RKO (cell line): ENCODE measurements at places on chromosomes 4 and X.

DNA sequence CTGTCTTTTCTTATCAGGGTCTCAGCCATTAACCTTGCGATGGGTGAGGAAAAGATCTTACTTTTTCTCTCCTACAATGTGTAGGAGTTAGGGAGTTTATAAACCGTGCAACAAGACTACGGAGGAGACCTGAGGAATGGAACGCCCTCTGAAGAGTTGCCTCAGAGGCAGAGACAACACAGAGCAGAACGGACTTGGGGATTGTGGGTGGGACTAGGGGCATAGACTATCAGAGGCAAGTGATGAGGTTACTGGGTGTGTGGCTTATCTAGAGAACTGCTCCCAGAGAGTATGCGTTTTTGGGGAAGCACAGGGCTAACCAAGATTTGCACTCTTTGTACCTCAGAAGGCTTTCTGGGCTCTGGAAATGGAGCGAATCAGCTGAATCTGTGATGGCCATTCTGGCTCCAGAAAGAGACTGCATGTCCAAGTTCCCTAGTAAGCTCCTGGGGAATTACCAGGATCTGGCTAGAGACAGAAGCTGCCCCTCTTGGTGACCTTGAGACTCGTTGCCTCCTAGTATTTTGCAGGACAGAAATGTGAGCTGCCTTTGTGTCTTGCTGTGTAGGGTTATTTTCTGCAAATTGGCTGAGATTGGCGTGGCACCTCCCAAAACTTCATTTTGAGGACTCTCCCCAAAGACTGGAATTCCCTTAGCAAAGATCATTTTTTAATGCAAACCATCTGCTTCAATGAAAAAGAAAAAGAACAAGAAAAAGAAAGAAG is 118.9 kb downstream of the ARSF start:
- DNase-seq: no peak

DNA sequence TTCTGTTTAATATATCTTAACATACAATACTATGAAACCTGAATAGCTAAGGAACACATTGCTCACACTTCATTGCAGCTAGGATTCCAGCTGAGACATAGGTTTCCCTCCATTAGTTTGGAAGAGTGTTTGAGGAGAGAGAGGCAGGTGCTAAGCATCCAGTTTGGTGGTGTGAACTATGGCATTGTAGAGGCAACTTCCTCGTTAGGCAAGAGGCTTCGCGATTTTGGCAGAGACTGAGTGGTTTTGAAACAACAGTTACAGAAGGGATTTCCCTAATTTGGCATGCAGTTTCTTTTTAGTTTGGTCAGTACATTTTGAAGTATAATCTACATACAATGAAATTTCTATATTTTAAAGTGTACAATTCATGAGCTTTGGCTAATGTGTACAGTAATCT is 117.1 kb upstream of the BMP3 start:
- DNase-seq: no peak

DNA sequence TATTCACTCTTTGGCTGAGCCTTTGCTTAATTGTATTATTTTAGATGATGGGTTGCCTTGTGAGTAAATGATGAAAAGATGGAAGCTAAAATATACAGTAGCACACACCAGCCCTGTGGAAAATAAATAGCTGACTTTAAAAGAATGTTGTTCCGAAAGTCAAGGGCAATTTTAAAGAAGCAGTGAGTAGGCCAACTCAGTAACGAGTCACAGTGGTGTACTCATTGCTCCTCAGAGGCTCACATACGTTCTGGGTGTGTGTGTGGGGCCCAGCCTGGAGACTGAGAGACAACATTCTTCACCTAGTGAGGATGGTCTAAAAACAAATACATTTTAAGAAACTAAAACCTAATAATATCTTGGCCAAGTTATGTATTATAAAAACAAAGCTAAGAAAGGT is 640.3 kb downstream of the TRIML1 start:
- DNase-seq: peak; percentile 1

DNA sequence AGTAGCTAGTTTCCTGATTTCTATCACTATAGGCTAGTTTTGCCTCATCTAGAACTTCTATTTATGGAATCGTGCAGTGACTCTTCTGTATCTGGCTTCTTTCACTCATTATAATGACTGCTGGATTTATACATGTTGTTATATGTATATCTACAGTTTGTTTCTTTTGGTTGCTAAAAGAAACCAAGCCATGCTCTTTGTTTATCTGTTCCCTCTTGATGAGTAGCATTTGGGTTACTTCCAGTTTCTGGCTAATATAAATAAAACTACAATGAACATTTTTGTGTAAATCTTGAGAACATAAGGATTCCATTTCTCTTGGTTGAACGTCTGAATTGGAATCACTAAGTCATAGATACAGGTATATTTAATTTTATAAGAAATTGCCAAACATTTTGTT is 73.9 kb downstream of the ARHGAP24 start:
- no peak for DNase-seq

- DNase-seq: no peak
Measured at GRCh38 chr4:24802648-24803047, 7.3 kb downstream of the SOD3 start.

GRCh38 chr4:92814677-92815076 is 510.9 kb downstream of the GRID2 start:
- DNase-seq: no peak

DNA sequence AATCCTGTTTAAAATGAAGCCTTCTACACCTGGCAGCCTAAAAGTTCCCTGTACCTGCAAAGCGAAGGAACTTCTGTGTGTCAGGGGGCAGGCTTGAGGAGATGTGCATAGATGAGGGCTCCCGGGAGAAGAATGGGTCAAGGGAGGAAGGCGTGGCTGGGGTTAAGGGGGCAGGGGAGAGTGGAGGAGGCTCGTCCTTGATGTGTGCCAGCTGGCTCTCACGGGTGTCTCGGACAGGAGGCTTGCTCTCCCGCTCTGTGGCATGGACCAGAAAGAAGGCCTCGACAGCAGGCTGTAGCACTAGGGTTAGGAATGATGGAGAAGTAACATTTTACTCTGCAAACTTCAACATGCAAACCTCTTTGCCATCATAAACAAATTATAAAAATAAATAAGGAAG is 104.6 kb upstream of the HSD17B10 start:
- no peak for DNase-seq

DNA sequence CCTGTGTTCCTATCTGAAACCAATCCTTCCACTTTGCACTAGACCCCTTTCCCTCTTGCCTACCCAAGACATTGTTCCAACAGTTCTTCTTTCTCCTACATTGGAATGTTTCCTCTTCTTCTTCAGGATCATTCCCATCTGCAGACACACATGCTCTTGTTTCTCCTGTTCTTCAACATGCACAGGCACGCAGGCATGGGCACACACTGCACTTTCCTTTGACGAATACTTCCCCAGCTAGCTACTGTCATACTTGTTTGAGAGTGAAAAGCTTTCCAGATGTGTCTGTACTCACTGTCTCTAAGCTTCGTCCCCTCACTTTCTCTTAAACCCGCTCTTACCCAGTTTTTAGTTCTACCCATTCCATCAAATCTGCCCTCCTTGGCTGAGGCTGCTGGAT is 31.8 kb upstream of the ERVMER34-1 start:
- DNase-seq: no peak

- DNase-seq: peak; percentile 38
Measured at GRCh38 chr4:100935090-100935489, 412.2 kb downstream of the PPP3CA start.

DNA sequence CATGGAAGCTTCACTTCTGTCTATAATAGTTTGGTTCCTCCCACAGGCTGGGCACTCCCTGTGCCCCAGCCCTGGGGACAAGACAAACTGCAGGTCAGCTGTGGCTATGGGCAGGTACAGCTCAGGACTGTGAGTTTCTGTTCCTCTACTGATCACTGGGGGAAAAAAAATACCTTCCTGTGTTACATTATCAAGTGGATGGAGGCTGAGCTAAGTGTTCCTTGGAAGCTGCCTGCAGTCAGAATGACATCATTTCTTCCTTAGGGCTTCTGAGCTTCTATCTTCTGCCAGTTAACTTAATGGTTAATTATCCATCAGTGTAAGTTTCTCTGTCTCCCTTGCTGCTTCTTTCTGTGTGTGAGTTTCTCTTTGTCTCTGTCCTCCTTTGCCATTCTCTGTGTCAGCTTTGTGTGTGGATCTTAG is 4.6 kb downstream of the RAB33A start:
- DNase-seq: no peak

GRCh38 chrX:139881572-139881971 is 51.3 kb downstream of the ATP11C start:
- no peak for DNase-seq

DNA sequence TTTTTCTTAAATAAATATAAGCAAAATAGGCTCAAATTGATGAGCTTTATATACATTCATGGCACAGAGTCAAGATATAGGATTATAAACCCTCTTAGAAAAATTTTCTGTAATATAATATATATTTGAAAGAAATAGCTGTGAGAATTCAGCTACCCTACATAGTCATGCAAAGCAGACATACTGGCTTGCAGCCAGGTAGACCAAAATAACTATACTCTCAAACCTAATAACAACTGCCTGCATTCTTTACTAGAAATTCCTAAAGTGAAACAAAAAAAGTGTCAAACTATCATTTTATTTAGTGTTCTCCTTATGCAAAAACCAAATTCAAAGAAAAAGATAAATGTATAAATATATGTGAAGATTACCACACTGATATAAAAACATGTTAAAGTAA is 1390.2 kb downstream of the C4orf33 start:
- DNase-seq: no peak

GRCh38 chrX:4622486-4623167 is 909.2 kb upstream of the PRKX start:
- no peak for DNase-seq

DNA sequence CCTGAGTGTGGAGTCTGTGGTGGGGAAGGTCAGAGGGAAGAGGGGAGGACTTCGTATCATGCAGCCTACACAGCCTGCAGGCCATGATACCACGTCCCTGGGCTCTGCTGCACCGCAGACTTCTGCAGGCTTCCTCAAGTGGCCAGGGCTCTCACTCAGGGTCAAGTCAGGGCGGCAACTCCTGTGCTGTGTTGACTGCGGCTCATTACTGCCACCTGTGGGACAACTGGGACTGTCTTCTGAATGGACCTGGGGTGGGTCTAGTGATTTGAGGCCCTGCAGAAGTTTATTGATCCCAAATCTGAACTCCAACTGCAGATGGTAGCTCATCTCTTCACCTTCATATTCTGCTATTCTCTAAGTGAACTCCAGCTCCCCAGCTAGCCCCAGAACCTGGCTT is 167.1 kb downstream of the NSUN7 start:
- no peak for DNase-seq

GRCh38 chr4:180637616-180638015 is 1605.6 kb upstream of the TENM3 start:
- DNase-seq: no peak

GRCh38 chr4:28557755-28558154 is 1697.1 kb downstream of the STIM2 start:
- DNase-seq: peak; percentile 59

- no peak for DNase-seq
Measured at GRCh38 chr4:91362125-91362524, 941.6 kb upstream of the GRID2 start.

DNA sequence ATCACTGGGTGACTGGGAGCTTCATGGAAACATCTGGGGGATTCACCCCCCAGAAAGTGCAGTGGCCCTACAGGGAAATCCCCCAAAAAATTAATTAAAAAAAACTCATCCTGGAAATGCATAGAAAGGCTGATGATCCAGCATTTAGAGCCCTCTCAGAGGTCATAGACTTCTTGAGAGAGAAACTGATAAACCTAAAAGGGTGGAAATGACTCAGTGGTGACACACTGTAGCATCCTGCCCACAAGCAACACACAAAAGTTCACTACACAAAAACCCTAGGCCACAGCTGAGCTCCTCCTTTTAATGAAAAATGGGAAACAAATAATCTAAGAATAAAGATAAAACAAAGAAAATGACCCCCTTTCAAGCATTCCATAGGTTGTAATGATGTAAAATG is 911.5 kb downstream of the GLUD2 start:
- peak; percentile 36 for DNase-seq

DNA sequence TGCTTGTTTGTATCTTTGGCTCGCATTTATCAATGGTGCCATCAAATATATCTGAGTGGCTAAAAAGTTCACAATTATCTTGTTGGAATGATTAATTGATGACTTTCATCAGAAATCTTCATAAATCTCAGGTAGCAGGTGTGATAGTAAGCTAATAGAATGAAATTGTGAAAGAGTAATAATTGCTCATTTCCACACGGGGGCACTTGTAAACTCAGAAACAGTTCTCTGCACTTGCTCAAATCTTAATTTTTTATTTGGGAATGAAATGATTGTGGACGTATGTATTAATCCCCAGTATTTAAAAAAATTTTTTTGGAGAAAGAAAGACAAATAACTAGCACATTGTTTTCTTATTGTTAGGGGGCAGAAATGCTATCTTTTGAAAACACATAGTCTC is 132.8 kb downstream of the DTHD1 start:
- DNase-seq: peak; percentile 31

DNA sequence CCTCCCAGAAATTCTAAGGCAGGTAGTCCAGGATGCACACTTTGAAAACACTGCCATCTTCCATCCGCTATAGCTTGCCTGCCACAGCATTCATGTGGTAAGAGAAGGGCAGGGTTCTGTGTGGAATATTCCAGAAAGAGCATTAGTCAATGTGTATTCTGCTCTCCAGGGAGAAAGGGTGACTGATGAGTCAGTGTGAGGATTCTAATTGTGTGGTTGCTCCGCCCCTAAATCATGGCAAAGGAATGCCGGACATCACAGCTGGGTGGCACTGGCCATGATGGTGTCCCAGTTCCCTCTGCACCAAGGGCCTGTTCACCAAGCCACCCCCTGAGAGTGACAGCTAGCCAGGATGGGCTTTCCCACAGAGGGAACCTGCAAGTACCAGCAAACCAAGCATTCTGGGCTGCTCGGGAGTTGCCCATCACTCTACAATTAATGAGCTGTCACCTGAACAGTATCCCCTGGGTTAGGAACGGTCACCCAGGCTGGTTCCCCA is 9.5 kb downstream of the IDS start:
- peak; percentile 78 for DNase-seq

DNA sequence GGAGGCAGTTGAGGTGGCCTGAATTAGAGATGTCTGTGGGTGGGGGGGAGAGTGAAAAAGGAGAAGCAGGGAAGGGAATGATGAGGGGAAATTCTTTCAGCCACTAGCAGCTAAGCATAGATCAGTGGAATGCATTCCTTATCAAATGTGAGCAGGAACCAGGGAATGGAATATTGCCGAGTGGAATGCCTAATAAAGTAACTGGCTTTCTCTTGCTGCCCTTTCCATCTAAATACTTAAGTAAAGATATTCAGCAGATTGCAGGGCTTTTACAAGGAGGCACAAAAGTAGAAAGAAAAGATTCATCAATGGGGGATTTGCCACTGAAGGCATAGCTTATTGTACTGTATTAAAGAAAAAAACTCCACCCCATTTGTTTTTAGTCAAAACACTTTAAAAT is 263.0 kb upstream of the RPS6KA3 start:
- DNase-seq: no peak

DNA sequence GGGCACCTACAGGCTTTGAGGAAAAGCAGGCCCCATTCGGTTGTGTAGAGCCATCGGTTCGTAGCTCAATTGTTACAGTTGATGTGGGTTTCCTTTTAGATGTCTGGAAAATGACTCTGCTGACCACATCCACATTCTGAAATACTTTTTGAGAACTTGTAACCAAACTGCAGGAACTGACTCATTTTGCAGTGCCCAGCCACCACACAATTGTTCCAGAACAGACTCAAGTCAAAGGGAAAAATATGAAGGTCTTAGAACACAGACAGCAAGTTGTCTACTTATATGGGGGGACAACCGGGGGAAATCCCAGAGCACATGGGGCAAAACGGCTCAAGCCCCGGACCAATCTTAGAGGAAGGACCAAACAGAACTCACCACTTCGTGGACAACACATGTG is 557.6 kb upstream of the DIPK2B start:
- peak; percentile 96 for DNase-seq

- no peak for DNase-seq
Measured at GRCh38 chrX:20143111-20143510, 1.5 kb upstream of the EIF1AX start.

- DNase-seq: no peak
Measured at GRCh38 chr4:40744218-40744617, 5.5 kb upstream of the NSUN7 start.
